ENCODE measurements at places on chromosomes 6 and 20.
A peak's percentile ranks its signal among the peaks of the same experiment; 100 is the strongest.

- DNase-seq, result no peak
Measured at GRCh38 chr6:137756788-137757187, 110.3 kb upstream of the TNFAIP3 start.

- no peak for DNase-seq
Measured at GRCh38 chr20:41387444-41387851, 20.8 kb upstream of the EMILIN3 start.

DNA sequence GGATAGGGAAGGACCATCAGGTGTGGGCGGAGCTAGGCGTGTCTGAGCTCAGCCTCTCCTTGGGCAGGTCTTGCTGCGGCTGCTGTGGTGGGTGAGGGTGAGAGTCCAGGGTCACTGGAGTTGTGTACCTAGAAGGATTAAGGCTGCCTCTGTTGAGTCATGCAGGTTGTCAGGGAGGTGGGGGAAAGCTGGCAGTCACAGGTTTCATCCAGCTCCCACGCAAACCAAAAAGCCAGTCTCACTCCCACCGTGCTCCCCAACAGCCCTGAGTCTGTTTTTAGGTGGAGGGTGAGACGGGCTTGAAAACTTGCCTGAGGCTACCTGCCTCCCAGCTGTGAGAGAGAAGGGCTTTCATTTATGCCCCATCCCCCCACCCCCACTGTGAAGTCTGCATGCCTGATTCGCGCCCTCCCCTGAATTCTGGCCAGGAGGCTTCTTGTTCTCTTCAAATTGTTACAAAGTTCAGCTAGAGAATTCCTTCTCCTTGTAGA is 161.5 kb downstream of the MYLK4 start:
- no peak for DNase-seq

DNA sequence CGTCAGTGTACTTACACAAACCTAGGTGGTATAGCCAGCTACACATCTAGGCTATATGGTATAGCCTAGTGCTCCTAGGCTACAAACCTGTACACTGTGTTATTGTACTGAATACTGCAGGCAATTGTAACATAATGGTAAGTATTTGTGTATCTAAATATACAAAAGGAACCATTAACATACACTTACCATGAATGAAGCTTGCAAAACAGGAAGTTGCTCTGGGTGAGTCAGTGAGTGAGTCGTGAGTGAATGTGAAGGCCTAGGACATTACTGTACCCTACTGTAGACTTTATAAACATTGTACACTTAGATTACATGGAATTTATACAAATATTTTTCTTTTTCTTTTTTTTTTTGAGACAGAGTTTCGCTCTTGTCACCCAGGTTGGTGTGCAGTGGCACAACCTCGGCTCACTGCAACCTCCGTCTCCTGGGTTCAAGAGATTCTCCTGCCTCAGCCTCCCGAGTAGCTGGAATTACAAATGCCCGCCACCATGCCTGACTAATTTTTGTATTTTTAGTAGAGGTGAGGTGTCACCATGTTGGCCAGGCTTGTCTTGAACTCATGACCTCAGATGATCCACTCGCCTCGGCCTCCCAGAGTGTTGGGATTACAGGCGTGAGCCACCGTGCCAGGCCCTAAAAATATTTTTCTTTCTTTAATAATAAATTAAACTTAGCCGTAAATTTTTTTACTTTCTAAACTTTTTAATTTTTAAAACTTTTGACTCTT is 15.4 kb upstream of the KIAA1755 start:
- peak; percentile 78 for DNase-seq

- DNase-seq, result no peak
Measured at GRCh38 chr6:151478670-151479069, 15.1 kb upstream of the CCDC170 start.

- no peak for DNase-seq
Measured at GRCh38 chr6:154229786-154230185, 126.8 kb downstream of the IPCEF1 start.

GRCh38 chr6:99080191-99080590 is 132.4 kb upstream of the FBXL4 start:
- DNase-seq, result no peak

DNA sequence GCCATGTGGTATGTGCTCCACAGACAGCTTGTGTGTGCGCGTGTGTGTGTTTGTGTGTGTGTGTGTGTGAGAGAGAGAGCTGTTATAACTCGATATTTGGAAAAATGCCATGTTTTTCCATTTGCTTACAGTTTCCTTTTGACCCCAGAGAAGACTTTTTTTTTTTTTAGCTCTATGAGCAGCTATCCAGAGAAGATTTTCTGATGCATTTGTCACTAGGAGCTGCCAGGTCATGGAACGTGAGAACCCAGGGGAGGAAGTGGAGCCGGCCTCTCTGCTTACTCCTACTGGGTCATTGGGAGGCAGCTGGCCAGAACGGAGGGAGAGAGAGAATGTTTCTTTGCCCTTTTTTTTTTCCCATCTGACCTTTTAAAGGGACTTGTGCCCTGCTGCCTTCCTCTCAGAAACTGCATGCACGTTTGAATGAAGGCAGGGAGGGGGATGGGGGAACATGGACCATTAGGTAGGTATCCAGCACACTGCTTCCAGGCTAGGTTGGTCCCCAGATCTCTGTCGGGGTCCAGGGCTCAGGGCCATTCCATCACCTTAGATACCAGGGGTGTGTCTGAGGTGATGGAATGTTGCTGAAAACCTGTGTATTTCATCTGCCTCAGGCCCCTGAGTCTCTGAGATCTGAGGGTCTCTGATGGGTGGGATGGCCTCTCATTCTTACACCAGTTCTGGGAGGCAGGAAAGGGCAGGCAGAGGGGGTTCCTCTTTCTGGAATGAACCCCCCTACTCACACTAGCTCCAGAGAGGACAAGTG is 11.2 kb upstream of the MRPS18A start:
- DNase-seq, result peak; percentile 61

GRCh38 chr6:154478021-154478700 is 32.3 kb downstream of the CNKSR3 start:
- DNase-seq, result no peak

DNA sequence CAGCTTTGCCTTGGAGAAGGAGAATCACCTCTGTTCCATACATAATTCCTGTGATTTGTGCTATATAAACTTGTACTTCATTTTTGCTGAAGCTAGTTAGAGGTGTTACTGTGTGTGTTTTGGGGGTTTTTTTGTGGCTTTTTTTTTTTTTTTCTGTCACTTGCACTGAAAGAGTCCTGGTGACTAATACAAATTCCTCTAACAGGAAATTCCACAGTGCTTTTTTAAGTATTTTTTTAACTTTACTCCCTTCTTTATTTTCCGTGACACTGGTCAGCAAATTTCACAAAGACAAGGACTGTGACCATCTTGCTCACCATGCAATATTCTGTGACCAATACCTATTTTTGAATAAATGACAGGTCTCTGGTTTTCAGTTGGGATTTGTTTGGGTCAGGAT is 110.5 kb downstream of the ISM1 start:
- DNase-seq, result no peak

GRCh38 chr6:158655569-158656450 is 6.0 kb downstream of the SYTL3 start:
- no peak for DNase-seq

DNA sequence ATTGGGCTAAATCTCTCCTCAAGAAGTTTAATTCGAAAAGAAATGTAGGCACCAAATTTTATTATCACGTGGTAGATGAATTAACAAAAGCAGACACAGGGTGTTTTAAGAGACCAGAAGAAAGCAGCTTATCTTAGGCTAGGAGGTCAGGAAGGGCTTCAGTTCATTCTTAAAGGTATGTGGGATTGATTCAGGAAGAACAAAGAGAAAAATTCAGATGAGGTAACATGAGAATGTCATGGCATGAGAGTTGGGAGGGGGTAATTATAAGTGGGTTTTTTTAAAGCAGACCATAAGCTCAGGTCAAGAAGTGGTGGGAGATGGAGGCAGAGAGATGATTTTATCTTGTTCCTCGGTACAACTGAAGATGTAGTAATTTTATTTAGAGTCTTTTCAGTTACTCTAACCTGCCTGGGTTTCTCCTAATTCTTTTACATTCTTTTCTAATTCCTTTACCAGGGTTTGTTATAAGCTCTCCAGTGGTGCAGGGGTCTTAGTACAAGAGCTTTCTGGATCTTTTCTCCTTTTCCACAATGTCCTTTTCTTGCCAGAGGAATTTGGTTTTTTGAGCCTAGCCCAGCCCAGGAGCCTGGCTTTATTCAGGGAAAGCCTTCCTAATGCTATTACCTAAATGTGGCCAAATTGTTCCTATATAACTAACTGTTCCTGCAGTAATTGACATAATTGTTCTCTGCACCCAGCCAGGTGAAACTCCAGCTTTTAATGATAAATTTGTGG is 474.1 kb upstream of the BTBD3 start:
- no peak for DNase-seq

- DNase-seq, result no peak
Measured at GRCh38 chr6:21986703-21987102, 310.1 kb downstream of the PRL start.

DNA sequence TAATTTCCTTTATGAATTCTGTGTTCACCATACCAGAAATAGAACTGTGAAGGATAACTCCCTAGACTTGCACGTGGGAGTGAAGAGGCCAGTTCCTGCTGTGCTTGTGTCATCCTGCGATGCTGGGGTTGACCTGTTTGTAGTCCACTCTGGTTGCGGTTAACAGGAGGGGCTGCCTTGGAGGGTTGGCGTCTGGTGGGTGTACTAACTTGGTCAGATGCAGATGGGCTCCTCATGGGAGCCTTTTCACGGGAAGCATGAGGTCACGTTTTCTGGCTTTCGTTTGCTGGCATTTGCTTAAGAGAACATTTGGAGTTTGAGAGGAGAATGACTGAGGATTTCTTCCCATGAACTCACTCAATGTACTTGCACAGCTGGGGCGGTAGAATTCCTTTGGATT is 41.2 kb downstream of the IGF2R start:
- DNase-seq, result no peak

- no peak for DNase-seq
Measured at GRCh38 chr6:22254886-22255285, 42.0 kb downstream of the PRL start.

DNA sequence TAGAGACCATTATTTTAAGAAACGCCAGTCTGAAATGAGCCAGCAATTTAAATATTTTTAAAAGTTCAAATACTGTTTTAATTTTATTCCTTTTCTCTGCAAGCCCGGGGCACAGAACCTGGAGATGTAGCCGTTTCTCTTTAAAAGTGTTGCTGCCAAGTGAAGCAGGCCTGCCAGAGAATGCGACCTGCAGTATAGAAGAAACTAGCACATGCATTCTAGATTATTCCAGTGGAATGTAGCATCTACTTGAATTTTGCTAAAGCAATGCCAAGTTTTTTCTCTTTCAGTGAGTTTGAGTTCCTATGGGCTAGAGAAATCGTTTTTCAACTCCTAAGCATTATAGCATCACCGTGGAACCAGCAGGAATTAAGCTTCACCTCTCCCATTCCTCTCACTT is 101.3 kb downstream of the QRSL1 start:
- no peak for DNase-seq

GRCh38 chr6:56345376-56345995 is 98.1 kb upstream of the COL21A1 start:
- DNase-seq, result no peak

- peak; percentile 81 for DNase-seq
Measured at GRCh38 chr6:11653028-11653583, 115.6 kb downstream of the TMEM170B start.

GRCh38 chr6:87155842-87156815 is 764 bp downstream of the ZNF292 start:
- peak; percentile 19 for DNase-seq

GRCh38 chr6:140620496-140620895 is 1246.0 kb upstream of the CITED2 start:
- DNase-seq, result no peak

GRCh38 chr20:48823476-48823875 is 4.3 kb downstream of the PREX1 start:
- DNase-seq, result no peak

DNA sequence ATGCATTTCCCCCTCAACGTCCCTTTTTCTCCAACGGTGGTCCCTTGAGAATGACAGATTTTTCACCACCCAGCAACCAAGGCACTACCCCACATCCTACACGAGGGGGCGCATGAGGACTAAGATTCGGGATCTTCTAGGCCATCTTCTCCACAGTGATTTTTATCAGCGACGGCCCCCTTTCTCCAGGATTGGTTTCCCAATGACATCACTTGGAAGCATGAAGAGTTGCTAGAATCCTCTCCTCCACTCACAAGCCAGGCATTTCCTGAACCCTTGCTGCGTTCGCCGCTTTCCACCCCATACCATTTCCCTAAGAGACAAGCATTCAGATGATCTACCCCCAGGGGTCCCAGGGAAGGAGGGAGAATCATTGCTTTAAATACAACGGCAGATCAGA is 252.0 kb downstream of the HIVEP2 start:
- DNase-seq, result peak; percentile 52

- peak; percentile 89 for DNase-seq
Measured at GRCh38 chr20:63698739-63699465, 2.5 kb downstream of the TNFRSF6B start.

DNA sequence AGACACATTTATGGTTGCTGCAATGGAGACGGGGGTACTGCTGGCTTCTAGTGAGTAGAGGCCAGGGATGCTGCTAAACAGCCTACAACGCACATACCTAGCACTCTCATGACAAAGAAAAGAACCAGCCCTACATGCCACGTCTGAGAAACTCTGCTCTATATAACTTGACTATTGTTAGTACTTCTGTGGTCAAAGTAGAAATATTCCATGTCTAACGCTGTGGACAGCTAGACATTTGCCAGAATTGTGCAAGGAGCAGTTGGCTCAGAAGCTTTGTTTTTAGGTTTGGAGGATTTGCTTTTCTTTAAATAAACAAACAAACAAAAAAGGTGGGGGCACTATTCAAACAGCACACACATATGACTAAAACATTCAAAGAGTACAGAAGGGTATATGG is 20.5 kb downstream of the UBE2V1 start:
- no peak for DNase-seq

DNA sequence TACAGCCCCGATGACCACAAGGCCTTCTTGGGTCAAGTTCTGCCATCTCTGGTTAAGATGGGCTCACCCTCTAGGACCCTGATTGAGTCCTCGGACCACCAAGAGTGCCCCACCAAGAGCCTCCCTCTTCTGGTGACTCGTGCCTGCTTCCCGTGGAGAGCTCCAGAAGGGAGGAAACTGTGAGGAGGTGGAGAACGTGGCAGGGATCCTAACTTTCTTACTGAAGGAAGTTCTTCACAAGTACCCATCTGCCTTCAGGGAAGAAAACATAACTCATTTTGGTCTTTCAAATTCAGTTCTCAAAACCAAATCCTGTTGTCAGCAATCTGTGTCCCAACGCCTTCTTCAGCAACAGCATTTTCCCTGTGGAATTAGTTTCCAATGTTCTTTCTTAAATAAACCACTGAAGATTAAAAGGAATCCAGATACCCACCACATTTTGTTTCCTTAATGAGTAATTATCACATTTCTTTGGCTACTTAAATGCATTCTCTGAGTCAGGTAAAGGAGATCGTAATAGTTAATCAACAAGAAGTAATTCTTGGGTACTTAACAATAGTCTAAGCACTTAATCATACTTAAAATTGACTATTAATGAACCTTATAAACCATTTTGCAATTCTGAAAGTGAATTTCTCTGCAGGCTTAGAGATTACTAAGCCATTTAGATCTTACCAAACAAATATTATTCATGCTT is 185.8 kb upstream of the SGK1 start:
- no peak for DNase-seq

DNA sequence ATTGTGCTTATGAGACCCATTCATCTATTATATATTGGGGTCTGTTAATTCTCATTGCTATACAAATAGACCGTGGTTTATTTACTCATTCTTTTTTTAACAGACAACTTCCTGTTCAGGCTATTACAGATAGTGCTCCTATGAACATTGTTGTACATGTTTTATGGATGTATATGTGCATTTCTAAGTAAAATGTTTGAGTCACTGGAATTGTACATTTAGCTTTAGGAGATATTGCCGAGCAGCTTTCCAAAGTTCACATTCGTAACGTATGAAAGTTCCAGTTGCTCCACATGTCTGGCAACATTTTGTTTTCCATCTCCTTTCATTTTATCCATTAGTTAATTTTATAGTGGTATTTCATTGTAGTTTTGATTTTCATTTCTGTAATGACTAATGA is 19.1 kb downstream of the SLC17A2 start:
- no peak for DNase-seq
